ENCODE measurements at places on chromosomes 11 and 22.

DNA sequence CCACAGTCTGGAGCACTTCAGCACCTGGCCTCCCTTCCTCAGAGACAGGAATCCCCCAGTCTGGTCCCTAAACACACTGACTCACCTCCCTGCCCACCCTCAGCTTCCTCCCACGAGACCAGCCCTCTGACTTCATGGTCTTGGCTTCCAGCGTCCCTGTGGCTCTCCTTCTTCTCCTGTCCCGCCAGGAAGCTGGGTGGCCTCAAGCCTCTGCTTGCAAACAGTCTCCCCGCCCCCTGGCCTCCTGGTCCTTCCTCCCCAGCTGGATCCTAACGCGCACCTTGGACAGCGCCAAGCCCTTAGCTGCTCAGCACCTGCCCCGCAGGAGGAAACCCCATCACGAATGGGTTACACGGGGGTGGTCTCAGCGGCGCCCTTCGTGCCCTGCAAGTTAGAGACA, 4.5 kb downstream of the NCF4 start:
- no peak for DNase-seq

- no peak for DNase-seq
Measured at GRCh38 chr11:8640267-8640906, 42.1 kb downstream of the TRIM66 start.

DNA sequence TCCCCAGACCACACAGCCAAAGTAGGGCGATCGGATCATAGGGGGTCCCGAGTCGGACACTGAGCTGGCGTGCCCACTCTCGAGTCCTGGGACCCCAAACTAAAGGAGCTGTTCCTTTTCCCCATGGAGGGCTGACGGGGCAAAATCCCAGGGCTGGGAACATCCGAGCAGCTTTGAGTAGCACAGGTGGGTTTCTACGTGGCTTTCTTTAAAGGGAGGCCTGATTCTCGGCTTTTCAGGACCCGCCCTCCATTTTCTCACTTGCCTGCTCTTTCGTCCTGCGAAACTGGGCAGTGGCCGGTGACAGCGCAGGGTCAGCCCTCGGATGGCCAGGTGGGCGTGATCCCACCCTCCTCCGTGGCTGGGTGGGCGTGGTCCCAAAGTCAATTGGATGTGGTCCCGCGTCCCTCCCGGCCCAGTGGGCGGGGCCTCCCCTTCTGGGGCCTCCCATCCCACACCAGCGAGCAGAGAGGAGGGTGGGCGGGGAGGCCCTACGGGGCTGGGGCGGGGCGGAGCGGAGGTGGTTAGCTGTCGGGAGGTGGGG, 17.5 kb upstream of the TXNRD2 start:
- no peak for DNase-seq

- DNase-seq, result no peak
Measured at GRCh38 chr11:118135051-118135795, 17.4 kb downstream of the SCN4B start.

GRCh38 chr11:37988031-37988430, 1390.0 kb upstream of the RAG2 start:
- no peak for DNase-seq

DNA sequence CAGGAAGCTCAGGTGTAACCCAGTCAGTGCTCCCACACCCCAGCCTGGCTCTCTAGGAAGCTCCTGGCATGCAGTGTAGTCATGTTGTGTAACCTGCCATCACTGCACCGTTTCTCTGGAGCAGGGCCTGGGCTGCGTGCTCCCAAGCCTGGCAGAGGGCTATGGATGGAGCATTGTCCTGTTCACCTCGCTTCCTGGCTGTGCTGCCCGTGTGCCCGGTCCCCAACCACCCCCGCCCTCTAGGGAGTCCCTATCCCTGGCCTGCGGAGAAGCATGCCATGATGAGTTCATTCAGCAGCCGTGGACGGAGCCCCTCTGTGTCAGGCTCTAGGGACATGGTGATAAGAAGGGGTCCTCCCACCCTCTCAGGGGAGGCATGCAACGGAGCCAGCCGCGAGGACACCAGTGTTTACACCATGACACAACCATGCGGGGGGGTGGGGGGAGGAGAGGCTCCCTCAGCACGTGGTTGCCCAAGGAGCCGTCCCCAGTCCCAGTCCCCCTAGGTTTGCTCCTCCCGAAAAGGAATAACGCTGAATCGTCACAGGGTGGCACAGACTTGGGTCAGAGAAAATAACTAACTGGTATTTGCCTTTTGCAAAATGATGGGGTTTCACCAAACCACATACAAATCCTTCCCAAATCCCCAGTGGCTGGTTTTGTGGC, 73.1 kb downstream of the FBLN1 start:
- DNase-seq, result no peak

DNA sequence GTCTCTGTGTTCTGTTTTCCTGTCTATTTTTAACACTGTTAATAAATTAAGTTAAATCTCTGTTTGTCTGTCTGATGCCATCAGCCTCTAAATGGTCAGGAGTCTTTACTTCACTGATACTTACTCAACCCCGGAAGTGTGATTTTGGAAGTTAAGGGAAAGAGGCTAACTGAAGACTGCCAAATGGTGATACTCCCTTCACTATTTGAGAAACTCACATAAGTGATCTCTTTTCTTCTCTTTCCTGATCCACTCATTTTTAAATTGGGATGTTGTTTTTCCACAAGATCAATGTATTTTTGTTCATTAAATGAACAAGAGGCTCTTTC, 389 bp upstream of the CASP12 start:
- no peak for DNase-seq

DNA sequence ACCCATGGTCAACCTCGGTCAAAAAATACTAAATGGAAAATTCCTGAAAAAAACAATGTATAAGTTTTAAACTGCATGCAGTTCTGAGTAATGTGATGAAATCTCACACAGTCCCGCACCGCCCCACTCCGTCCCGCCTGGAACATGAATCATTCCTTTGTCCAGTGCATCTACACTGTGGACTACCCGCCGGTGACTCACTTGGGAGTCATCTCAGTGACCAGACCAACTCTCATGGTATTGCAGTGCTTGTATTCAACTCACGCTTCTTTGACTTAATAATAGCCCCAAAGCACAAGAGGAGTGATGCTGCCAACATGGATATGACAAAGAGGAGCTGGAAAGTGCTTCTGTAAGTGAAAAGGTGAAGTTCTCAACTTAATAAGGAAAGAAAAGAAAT, 48.8 kb downstream of the ARHGAP32 start:
- no peak for DNase-seq

- DNase-seq, result no peak
Measured at GRCh38 chr11:117900121-117900648, 23.7 kb upstream of the FXYD6 start.

GRCh38 chr11:10885703-10886363, 28.0 kb upstream of the ZBED5 start:
- no peak for DNase-seq

DNA sequence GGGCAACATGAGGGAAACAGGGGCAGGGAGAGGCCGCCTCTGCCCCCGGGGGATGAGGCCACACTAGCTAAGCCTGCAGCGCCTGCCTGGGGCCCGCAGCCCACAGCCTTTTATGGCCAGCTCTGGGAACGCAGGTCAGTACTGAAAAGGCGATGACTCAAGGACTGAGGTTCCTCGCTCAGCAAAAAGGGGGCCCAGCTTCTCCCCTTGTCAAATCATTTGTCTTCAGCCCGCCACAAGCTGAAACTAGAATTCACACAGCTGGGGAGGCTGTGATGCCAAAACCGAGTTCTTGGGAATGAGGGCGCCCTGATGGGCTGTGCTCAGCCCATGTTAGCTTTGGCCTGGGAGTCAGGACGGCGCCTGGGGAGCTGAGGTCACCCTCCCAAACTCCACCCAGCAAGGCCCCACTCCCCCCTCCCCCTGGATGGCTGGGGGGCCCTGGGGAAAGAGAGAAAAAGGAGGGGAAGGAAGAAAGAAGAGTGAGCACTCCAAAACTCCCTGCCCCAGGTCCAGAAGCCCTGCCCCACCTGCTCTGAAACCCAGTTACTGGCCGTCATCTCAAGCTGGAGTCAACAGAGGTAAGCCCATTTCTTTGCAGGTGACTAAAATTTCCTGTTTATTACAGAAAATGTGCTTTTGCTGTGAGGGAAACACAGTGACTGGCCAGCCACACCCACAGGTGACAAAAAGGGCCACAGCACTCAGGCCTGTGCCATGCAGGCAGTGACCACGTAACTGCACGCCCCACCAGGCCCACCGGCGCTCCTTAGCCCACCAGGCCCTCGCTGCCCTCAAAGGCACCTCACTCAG, 13.7 kb downstream of the EHD1 start:
- DNase-seq, result no peak

GRCh38 chr22:24727218-24727851, 47.2 kb downstream of the PIWIL3 start:
- DNase-seq, result no peak

DNA sequence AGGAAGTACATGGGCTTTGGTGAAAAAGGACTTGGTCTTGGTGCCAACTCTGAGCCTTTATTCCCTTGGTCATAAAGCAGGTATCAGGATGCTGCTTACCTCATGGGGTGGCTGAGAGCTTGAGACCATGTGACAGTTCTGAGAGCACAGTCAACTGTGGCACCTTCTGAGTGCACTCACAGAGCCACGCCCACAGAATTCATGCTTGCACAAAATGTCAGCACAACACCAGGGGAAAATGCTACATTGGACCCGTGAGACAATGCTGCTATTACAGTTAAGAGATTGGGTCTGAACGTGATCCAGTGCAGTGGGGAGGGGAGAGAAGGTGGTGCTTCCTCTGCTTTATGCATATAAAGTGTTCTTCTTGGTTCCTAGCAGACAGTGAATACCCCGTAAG, 79.5 kb upstream of the SPON1 start:
- no peak for DNase-seq

DNA sequence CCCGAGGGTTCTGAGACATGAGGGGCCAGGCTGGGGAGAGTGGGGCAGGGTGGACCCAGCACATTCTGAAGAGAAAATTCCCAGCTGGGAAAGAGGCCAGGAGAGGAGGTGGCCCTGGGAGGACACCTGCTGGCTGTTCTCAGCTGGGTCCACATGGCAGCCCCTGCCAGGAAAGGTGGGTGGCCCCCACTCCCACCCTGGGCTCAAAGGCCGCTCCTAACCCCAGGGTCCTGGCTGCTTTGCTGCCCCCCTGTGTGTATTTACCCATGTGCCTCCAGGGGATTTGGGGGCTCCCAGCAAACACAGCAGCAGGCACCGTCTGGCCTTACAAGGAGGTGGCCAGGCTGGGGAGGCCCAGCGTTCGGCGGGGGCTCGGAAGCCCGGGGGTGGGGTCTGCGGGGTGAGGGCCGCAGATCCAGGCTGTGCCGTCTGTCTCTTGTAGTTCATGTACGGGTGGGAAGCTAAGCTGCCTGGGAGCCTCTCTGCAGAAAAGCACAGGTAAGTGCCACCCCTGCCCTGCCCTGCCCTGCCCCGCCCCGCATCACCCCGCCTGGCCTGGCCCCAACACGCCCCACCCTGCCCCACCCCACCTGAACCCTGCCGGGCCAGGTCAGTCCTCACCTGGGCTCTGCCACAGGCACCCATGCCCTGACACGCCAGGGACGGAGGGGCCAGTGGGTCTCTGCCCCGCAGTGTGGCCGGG, 10.6 kb downstream of the MUC5B start:
- no peak for DNase-seq

- DNase-seq, result no peak
Measured at GRCh38 chr22:25176175-25176574, 23.5 kb upstream of the CRYBB3 start.

GRCh38 chr11:46290598-46291309, 13.3 kb downstream of the CREB3L1 start:
- no peak for DNase-seq

DNA sequence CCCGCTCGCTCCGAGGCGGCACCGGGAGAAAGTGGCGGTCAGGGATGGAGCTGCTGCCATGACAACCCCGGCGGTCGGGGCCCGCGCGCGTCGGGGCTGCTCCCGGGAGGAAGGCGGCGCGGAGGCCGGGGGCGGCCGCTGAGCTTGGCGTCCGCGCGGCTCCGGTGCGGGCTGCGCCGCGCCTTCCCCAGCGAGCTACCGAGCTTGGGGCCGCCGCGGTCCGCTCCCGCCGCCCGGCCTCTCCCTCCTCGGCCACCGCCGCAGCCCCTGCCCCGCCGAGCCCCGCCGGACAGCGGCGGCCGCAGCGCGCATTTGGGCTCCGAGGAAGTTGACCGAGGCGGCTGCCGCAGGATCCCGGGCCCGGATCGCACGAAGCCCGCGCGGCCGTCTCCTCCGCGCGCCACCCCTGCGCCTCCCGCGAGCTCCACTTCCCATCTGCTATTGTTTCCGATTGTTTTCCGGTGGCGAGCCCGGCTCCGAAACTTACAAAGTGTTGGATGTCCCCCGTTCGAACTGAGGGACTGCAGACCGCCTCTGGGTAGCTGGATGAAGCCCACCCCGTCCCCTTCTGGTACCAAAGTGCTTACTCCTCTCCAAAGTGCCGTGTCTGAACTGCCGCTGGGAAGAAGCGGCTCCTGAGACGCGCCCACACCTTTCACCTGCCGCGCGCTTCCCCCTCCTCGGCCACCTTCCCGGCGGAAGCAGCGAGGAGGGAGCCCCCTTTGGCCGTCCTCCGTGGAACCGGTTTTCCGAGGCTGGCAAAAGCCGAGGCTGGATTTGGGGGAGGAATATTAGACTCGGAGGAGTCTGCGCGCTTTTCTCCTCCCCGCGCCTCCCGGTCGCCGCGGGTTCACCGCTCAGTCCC, 540.3 kb downstream of the NTM start:
- no peak for DNase-seq

DNA sequence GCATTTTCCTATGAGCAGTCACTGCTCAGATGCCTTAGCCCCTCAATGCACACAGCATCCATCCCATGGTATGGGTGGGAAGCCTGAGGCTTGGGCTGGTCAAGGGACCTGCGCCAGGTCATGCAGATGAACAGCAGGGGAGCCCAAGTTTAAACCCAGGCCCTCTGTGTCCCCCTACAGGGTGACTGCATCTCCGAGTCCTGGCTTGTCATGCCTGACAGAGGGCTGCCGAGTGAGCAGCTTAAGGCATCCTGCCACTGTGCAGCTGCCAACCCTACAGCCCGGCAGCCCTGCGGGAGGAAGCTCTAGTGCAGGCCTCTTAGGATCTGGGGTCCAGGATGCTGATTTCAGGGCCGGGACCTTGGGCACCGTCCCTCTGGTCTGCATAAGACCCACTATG, 10.0 kb downstream of the IL2RB start:
- no peak for DNase-seq

DNA sequence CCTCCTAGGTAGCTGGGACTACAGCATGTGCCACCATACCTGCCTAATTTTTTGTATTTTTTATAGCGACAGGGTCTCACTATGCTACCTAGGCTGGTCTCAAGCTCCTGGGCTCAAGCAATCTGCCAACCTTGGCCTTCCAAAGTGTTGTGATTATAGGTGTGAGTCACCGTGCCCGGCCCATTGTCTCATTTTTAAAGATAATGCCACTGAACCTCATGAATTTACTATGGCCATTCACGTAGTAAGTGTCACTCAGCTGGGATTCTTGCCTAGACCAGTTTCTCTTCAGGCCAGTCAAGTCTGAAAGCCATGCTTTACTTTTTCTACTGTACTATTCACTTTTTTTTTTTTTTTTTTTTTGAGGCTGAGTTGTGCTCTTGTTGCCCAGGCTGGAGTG, 22.4 kb downstream of the DEPDC5 start:
- no peak for DNase-seq

DNA sequence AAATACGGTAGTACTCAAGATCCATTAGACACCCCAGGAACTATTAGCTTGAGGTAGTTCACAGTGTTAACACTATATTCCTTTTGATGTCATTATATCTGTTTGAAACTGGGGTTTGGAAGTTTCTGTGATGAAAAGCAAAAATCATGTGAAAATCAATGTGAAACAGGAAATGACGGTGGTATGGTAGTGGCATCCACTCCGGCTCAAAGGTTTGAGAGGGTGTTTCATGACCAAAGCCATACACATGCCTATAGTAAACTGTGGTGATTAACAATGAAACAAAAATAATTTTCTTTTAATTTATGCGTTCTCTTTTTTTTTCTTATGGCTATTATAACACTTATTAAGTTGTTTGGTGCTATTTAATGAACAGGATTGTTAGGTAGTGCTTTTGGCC, 10.9 kb downstream of the RAB38 start:
- no peak for DNase-seq

Data from central memory CD4-positive, alpha-beta T cell (primary cell).